KG1 (cell line): ENCODE measurements at places on chromosomes 13 and 19.
A peak's percentile ranks its signal among the peaks of the same experiment; 100 is the strongest.

DNA sequence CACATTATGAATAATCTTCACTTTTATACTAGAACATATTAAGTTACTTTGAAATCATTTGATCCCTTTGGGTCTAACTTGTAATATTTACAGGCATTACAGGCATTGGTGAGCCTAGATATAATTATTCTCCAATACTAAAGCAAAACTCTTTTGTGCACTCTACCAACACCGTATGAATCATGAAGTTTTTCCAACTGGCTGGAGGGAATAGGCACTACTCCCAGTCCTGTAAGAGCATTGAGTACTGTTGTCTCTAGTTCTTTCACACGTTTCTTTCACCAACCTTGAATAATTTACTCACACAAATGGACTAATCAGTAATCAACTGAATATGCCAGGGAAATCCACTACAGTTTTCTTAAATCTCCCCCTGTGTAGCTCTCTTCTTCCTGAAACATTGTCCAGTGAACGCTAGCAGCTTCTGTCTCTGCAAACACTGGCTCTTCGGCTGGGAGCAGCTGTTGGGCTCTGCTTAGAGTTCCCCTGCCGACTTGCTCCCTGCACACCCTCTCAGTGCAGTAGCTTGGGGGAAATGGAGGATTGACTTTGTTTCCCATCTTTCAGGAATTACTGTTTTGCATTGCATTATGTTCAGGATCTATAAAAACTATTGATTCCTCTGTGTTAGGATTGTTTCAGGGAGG, 476.7 kb downstream of the RFC3 start:
- DNase-seq = no peak

GRCh38 chr13:27135023-27135422, 36.6 kb downstream of the USP12 start:
- DNase-seq = no peak

GRCh38 chr19:16330368-16330801, 5.8 kb downstream of the KLF2 start:
- DNase-seq = no peak

DNA sequence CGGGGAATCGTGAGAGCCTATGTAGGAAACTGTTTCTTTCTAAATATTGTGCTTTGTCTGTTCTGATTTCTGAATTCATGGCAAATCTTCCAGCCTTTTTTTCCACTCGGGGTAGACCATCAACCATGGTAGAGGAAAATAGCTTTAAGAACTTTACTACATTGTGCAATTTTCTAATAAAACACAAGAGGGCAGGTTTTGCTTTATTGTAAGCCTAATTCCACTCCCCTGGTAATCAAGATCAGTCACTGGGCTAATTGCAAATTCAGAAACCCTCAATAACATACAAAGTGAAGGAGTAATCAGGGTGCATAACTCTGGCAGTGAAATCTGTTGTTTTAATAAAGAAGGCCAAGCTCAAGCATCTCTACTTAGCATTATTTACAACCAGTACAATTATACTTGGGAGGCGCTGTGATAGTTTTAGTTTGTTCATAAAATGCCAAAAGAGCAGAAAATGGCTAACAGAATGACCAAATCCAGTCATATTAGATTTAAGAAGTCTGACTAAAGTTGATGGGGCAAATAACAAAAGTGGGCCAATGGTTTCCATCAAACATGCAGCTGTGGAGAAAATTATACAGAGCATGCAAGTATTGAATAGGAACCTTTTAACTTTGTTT, 43.8 kb downstream of the DCT start:
- DNase-seq = peak; percentile 13

- DNase-seq = no peak
Observed at GRCh38 chr13:35983206-35983605, 148.0 kb downstream of the DCLK1 start.

DNA sequence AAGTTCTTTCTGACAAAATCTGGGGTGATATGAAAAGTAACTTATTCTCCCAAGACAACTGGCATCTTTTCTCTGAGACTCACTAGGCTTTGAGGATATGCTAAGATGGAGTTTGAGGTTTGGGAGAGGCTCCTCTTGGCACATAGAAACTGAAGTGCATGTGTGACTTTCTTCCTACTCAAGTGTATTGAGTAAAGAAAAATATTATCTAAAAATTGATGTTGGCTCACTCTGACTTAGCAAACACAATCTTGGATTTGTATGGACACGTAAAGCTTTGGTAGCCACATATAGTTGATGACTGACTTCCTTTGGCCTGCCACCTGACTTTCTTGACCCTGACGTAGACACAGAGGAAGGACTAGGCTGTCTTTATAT, 71.1 kb upstream of the KLF12 start:
- DNase-seq = no peak

- DNase-seq = no peak
Observed at GRCh38 chr19:31784671-31785101, 435.4 kb upstream of the TSHZ3 start.

GRCh38 chr19:34495416-34495815, 13.9 kb downstream of the WTIP start:
- no peak for DNase-seq

GRCh38 chr13:75934889-75935288, 298.8 kb downstream of the LMO7 start:
- DNase-seq = no peak

DNA sequence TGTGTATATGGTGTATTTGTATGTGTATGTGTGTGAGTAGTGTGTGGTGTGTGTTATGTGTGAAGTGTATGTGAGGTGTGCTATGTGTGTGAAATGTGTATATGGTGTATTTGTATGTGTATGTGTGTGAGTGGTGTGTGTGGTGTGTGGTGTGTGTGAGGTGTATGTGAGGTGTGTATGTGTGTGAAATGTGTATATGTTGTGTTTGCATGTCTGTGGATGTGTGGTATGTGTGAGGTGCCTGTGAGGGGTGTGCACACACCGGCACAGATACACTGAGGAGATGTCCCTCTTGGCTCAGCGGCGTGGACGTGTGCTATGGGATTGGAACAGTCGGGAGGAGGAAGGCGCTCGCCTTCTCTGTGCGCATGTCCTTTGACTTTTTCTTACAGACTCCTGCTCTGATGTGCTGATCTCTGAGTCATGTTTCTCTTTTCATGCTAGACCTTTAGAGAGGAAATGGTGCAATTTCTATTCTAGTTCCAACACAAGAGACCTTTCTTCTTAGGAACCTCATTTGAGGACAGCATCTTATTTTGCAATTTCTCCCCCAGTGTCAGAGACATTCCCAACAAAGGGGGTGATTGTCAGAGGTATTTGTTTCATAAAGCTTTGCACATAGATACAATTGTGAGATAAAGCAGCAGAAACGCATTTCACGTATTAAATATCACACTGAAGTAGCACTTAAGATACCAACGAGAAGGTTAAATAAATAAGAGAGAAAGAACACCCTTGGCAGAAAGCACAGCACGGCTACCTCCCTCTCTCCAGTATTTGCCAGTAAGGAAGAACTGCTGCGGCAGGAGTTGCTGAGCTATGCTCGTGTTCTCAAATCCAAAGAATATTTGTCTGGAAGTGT, 11.3 kb upstream of the TNFRSF19 start:
- DNase-seq = no peak

DNA sequence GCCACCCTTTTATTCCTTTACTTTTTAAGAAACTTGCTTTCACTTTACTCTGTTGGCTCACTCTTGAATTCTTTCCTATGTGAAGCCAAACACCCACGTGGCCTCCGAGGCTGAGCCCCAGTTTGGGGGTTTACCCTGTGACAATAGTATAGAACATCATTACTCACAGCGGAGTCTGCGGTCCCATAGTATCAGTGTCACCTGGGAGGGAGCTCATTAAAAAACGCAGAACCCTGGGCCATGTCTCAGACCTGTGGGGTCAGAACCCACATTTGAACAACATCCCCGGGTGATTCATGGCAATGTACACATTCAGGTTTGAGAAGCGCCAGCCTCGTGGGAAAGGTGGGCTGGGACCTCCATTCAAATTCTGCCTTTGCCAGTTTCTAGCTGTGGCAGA, 36.0 kb upstream of the UBL3 start:
- DNase-seq = no peak

DNA sequence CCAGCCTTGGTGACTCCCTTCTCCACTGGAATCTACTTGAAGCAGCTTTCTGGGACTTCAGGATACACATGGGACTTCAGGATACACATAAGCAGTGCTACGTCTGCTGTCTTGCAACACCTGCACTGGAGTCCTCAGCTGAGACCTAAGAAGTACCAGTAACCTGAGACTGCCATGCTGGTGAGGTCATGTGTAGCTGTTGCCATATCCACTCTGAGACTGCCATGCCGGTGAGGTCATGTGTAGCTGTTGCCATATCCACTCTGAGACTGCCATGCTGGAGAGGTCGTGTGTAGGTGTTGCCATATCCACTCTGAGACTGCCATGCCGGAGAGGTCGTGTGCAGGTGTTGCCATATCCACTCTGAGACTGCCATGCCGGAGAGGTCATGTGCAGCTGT, 937.9 kb downstream of the EFNB2 start:
- no peak for DNase-seq

DNA sequence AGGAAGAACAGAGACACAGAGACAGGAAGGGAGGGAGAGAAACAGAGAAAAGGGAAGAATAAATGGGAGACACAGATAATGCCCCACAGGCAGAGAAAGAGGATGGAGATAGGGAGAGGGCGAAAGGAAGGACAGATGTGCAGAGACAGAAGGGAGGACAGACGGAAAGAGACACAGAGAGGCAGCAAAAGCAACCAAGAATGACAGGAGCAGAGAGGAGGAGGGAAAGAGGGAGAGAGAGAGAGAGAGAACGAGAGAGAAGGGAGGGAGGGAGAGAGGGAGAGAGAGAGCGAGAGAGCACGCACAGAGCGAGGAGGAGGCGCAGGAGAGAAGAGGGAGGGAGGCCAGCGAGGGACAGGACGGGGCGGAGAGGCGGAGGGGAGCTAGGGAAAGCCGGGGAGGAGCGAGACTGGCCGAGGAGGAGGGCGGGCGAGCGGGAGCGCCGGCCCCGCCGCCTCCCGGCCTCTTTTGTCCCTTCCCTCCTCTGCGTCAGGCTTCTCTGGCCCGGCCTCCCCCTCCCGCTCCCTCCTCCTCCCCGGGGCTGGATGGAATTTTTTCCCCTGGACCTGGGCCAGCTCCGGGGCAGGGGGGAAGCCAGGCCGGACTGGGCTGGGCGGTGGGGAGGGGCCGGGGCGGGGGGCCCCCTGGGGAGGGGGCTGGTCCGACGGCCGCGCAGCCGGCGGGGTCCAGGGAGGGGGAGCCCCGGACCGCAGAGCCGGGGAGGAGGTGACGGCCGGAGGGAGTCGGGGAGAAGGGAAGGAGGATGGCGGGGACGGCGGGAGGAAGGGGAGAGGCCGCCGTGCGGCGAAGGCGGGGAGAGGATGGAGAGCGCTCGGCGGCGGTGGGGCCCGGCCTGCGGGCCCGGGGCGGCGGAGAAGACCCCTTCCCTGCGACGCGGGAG, 4.2 kb upstream of the SPACA6 start:
- no peak for DNase-seq

- no peak for DNase-seq
Observed at GRCh38 chr19:13860679-13861391, 16.1 kb upstream of the NANOS3 start.

GRCh38 chr19:17560205-17560595, 4.8 kb downstream of the COLGALT1 start:
- no peak for DNase-seq

DNA sequence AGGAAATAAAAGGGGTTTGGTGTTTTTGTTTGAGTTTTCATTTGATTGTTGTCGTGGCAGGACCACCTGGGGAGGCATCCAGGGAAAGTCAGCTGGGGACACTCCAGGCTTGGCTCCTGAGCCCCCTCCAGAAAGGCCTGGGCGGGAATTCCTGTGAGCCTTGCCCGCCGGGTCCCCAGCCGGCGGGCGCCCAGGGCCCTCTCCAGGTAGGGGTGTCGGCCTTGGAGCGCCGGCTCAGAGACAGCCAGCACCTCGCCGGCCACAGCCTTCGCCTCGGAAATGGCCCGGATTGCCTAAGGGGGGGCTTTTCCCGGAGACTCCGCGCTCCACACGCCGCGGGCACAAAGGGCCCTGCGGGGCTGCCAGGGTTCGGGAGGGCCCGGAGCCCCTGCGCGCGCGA, 125.0 kb downstream of the TNFRSF19 start:
- DNase-seq = no peak

- no peak for DNase-seq
Observed at GRCh38 chr13:113539822-113540221, 44.7 kb upstream of the TFDP1 start.

DNA sequence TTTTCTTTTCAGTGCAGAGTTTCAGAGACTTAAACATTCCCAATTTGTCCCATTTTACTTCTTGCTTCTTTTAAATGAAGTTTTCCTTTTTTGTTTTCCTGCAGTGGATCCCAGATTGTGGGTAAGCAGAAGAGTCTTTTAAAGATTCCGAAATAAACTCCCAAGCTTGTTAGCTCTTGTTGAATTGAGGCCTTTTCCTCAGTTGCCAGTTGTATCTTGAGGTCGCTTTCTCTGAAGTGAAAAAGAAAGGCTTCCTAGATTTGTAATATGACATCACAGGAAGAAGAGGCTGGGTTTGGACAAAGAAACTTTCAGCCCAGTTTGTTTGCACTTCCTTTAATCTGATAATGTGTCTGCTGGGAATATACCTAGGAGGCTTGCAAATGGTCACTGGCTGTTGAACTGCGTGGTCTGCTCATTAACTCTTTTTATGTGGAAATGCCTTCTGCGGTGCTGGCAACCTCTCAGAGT, at the start of gene LPAR6:
Gene LPAR6 (minus strand): TSS at position 233 of the 471 bp plus-strand sequence. CDS start 690 bp downstream, outside the sequence.
- no peak for DNase-seq

- DNase-seq = no peak
Observed at GRCh38 chr13:72284791-72285190, 417.8 kb upstream of the DACH1 start.

- no peak for DNase-seq
Observed at GRCh38 chr19:51749979-51750378, 1.7 kb downstream of the FPR1 start.

GRCh38 chr13:34416971-34417380, 525.1 kb upstream of the NBEA start:
- DNase-seq = no peak

- DNase-seq = no peak
Observed at GRCh38 chr13:27428160-27428559, 3.7 kb downstream of the GTF3A start.

DNA sequence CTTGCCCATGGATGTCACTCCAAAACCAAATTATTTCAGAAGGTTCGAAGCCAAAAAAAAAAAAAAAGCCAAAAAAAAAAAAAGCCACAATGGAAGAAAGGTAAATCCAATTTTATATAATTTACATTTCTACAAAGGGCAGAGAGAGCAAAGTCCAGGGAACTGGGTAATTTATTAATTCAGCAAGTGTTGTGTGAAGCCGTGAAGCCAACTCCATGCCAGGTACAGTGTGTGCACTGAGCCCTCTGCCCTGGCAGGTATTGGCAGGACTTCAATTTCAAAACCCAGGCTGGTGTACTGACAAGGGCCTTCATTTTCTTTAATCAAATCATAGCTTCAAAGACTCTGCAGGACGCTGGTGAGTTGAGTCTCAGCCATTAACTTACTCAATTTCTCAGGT, 5.5 kb upstream of the RFPL4A start:
- no peak for DNase-seq
